ENCODE measurements at places on chromosomes 16 and 17. TPM values are rescaled to one million over a fixed set of nuclear protein-coding genes. Genes with fewer than 3 reads are reported as not detected.
A peak's percentile ranks its signal among the peaks of the same experiment; 100 is the strongest.

- no peak for DNase-seq
Measured at GRCh38 chr17:51640108-51640622, 379.8 kb downstream of the UTP18 start.

DNA sequence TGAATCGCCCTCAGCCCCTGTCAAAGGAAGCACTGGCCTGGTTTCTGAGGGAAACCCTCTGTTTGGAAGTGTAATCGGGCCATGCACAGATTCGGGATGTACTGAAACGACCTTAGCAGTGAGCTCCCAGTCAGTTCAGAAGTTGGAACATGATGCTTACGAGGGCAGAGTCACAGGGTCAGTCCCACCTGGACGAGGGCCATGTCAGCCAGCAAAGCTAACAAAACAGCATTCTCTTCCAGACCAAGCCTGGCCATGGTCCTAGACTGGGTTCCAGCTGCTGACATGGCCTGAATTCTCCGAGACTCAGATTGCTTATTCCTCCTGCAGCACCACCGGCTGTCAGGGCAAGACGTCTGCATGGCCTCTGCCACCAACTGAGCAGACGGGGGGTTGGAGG, 192.2 kb upstream of the WSCD1 start:
- no peak for DNase-seq

GRCh38 chr16:57150682-57151330, 35.0 kb downstream of the PSME3IP1 start:
- no peak for DNase-seq

The CD300H gene
- polyA plus RNA-seq, result not detected

The ZG16 gene
- not detected for polyA plus RNA-seq

DNA sequence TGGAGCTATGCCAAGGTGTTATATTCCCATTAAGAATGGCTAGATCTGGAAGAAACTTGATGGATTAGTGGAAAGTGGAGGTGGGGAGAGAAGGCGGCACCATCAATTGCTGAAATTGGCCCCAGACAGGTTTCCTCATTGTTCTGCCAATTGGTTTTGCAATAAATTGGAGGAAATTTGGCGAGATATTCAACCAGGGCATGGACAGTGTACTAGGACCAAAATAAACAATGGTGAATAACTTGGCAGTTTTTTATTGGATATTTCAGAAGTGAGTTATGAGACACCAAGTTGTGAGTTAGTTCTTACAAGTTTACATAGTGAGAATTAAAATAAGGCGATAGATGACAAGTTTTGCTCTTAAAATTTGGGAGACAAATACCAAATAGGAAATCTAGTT, 41.1 kb upstream of the SOX9 start:
- no peak for DNase-seq

DNA sequence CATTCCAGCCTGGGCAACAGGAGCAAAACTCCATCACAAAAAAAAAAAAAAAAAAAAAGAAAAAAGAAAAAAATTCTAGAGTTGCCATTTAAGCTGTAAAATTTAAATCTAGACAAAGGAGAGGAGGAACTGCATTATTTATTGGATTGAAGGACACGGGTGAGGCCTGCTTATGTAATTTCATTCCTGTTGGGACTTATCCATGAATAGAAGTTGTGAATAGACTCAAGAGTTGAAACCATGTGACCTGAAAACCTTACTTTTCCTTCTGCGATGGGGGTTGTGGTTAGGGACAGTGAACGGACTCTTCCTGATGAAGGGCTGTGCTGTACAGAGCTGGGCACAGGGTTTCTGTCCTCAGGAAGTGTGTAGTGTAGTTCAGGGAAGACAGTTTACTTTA, 22.5 kb downstream of the BANP start:
- DNase-seq, result no peak

The SKAP1 gene
- polyA plus RNA-seq, result not detected

GRCh38 chr17:27233776-27234175, 60.1 kb upstream of the WSB1 start:
- DNase-seq, result no peak

DNA sequence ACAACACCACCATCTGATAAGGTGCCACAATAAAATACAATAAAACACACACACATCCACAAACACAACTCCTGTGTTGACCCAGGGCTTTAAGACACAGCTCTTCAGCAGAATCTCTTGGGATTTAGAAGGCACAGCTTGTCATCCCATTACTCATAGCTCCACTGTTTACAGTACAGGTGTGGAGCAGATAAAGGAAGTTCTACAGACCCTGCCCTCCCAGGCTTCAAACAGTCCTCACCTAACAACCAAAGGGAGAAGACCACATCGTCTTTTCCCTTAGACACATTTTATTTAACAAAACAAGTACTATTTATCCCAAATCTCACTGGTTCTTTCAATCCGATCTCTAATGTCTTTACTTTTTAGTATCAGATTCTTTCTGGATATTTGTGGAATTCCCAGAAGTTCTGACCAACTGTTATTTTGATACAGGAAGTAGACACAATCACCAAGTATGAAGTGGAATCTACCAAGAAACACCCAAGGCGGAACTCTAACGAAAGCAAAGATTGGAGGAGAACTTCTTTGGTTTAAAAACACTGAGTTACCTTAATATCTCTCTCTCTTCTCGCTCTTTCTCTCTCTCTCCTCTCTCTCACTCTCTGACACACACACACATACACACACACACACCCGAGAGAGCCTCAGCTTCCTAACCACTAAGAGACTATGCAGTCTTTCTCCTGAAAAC, 46.1 kb downstream of the CYTH1 start:
- no peak for DNase-seq

DNA sequence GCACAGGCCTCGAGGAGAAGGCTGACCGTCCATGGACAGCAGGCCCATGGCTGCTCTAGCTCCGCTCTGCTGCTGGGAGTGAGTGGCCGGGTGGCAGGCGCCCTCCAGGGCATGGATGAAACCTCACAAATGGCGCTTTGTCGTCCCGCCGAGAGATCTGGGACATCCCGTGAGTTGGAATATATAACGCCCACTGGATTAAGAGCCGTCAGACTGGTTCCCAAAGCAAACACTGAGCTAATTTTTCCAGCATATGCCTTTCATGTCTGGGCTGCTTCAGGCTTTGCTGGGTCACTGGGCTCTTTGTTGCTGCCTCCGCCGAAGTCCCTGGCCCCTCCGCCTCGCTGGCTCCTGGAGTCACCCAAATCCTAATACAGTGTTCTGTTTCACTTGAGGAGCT, 266.3 kb downstream of the FOXL1 start:
- DNase-seq, result no peak

GRCh38 chr16:19389246-19389645, 28.4 kb upstream of the TMC5 start:
- no peak for DNase-seq

The VTN gene
- 1.9 TPM for polyA plus RNA-seq

DNA sequence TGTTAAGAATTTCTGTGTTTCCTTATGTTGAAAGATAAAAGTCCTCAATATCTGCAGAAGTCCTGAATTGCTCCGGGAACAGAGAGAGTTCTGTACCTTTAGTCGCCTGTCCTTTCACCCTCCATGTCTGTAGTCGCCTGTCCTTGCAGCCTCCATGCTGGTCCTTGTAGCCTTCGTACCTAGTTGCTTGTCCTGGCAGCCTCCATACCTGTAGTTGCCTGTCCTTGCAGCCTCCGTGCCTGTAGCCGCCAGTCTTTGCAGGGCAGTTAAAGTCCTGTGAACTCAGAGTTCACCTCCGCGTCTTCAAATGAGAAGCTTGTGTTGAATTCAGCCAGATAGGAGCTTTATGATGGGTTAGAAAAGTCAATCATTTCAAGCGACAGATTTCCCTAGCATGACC, 19.5 kb upstream of the ITGAX start:
- no peak for DNase-seq

- no peak for DNase-seq
Measured at GRCh38 chr17:250487-251300, 69.2 kb upstream of the DOC2B start.

- no peak for DNase-seq
Measured at GRCh38 chr17:699345-699744, 15.3 kb downstream of the VPS53 start.

DNA sequence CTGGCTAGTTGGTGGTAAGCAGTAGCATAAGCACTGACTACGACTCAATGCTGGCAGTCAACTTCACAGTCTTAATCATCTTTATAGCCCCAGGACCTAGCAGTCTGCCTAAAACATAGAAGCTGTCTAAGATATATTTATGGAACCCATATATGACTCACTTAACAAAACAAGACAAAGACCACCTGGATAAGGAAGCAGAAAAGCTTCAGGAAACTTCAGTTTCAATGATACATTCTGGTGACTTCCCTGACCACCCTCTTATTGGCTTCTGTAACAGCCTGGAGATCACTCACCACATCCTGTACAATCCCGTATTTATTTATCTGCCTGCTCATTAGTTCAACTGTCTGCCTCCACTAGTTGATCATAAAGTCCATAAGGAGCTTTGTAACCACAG, 95.5 kb downstream of the PMP22 start:
- peak; percentile 20 for DNase-seq

The C17orf113 gene
- polyA plus RNA-seq, result 0.11 TPM

The CHST6 gene
- polyA plus RNA-seq, result 0.12 TPM

The SLC25A10 gene
- polyA plus RNA-seq, result 8.4 TPM

- no peak for DNase-seq
Measured at GRCh38 chr16:20612551-20613480, 36.6 kb upstream of the ACSM2B start.

DNA sequence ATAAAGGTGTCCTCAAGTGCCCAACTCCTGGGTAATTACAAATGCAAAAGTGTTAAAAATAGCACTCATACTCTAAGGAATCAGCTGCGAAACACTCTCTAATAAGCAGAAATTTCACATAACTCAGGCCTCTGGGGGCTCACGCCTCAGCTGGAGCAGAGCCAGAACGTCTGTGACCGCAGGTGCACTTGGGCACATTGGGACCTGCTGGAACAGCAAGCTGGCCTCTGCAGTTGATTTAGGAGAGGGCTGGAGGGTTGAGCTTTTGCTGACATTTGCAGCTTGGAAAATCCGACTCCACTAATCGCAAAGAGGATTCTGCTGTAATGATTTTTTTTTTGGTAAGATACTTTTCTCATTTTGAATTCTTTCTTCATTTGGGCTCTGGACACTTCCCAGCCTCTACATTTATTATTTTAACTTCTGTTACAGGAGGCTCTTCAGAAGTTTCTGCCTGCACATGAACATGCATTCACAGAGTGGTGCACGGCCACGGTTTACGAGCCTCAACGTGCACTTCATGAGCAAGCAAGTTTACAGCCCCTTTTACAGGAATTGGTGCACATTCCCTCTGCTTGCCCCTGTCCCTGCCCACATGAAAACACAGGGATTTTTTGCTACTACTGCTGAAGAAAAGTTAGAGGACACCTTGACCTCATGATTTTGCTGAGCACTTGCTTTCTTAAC, 4.1 kb upstream of the SNTB2 start:
- DNase-seq, result no peak

DNA sequence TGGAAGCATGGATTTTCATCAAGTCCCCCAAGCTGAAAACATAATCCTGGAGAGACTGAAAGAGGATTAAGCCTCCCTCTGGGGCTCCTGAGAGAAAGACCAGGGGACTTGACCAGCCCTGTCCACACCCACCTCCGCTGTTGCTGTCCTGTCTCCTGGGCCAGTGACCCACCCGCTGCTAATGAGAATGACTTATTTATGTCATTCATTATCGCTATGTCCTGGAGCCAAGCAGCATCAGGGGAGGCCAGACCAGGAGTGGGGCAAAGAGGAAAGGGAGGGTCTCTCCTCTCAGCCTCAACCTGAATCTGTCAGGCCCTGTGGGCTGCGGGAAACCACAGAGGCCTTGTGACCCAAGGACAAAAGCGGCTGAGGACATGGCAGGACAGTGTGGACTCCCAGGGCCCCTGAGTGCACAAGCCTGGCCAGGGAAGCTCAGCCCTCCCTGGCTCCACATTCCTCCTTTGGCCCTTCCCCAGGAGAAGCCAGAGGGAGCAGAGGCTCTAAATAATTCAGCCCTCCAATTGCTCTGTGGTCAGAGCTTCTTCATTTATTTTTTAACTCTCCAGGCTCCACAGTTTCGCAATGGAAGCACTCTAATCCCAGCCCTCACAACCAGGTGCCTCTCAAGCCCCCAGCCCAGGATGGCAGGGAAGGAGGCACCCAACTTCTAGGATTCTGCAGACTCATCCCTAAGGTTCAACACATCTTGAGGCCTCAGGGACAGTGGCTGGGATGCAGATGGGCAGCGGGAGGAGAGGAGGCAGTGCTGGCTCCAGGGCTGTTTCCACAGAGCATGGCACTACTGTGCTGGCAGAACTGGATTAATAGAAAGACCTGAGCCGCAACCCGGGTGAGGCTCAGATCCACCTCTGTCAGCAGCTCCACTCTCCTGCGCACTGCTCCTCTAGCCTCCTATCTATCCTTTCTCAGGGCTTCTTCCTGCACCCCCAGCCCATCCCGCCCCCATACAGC, 19.1 kb downstream of the CUEDC1 start:
- DNase-seq, result no peak

DNA sequence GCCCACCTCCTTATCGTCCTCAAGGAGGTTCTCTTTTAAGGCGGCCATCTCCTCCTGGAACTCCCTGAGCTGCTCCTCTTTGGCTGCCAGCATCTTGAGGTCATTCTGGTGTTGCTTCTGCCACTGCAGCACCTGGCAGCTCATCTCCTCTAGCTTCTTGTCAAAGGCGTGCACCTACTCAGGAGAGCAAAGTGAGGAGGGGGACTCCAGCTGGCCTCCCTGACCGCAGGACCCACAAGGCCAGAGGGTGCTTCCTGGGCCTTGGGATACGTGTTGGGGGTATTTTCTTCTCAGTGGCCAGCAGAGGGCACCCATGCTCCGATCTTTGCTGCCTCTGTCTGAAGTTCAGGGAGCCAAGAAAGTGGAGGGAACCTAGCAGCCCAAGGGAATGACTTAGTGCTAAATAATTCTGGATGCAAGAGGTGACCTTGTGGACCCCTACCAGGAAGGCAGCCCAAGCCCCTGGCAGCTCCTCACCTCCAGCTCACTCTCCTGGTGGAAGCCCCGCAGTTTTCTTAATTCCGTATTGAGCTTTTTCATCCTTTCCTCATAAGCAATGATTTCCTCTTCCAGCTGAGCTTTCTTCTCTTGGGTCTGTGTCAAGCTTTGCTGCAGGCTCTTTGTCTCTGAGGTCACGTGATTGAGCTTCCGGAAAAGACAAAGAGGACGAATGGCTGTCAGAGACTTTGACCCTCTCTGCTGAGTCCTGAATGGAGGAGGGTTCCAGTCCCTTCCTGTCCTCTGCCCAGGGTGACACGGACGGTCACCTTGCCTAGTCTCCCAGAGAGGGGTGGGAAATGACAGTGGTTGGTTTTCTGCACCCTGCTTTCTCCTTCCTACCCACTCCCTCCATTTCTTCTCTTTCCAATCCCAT, 31.4 kb downstream of the DHX38 start:
- peak; percentile 5 for DNase-seq

The PGAP3 gene
- polyA plus RNA-seq, result 20.3 TPM

The PLA2G15 gene
- polyA plus RNA-seq, result 23.9 TPM

The SLC16A5 gene
- 18.3 TPM for polyA plus RNA-seq

- DNase-seq, result no peak
Measured at GRCh38 chr17:72494566-72494965, 373.7 kb downstream of the SOX9 start.
